ENCODE measurements at places on chromosomes 1 and 21. TPM values are rescaled to one million over a fixed set of nuclear protein-coding genes. Genes with fewer than 3 reads are reported as not detected.

DNA sequence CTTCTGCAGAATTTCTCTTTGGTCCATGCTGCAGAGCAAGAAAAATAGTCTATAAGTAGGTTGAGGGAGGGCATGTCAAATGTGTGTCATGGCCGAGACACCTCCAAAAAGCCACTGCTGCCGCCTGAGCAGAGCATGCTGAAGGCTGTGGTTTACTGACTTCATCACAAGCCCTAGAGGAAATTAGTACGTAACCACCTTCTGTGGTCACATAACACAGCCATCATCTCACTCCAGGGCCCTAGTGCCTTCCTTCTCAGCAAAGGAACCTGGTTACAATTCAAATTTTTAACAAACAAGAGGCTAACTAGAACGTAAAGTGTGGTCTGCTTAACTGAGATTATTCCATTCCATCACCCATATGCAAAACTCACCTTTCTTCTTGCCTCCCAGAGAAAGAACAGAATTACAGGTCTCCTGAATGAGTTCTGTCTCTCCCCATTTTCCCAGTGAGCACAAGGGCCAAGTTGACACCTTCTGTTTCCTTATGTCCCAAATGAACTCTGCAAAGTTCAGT is at the start of gene PTPN22:
TSS of gene PTPN22 (minus strand) at position 116 of the 517 bp plus-strand sequence.
- H3K27me3 ChIP-seq, result no peaks in the 10 kb centered on the region
- no peaks in the 10 kb centered on the region for H3K36me3 ChIP-seq
- DNase-seq, result peak; percentile 50
- peaks cover 6% of the 10 kb centered on the region for H3K4me1 ChIP-seq
- H3K4me3 ChIP-seq, result no peak within 1 kb of the TSS

- no peak for DNase-seq
- no peaks in the 10 kb centered on the region for H3K27me3 ChIP-seq
- H3K4me1 ChIP-seq, result no peaks in the 10 kb centered on the region
These were observed 774 bp upstream of the WDTC1 start for GRCh38 chr1:27233667-27234048.

HCN3 gene
- 1.0 TPM for total RNA-seq

- no peaks in the 10 kb centered on the region for H3K4me1 ChIP-seq
- DNase-seq, result no peak
- H3K4me3 ChIP-seq, result no peak overlapping the region
- H3K36me3 ChIP-seq, result no peaks in the 10 kb centered on the region
These were observed 323.5 kb upstream of the LRRC7 start for GRCh38 chr1:69244211-69244610.

PDZK1IP1 gene
- not detected for total RNA-seq

- no peaks in the 10 kb centered on the region for H3K4me1 ChIP-seq
- peak; percentile 36 for DNase-seq
- no peaks in the 10 kb centered on the region for H3K36me3 ChIP-seq
- H3K4me3 ChIP-seq, result no peak overlapping the region
- no peak overlapping the region for H3K27ac ChIP-seq
- H3K27me3 ChIP-seq, result no peaks in the 10 kb centered on the region
These were observed 463.5 kb downstream of the SMYD3 start for GRCh38 chr1:246043556-246043955.

CSRP1 gene
- 158 TPM for total RNA-seq

GRCh38 chr21:28882345-28882744 is 110.3 kb downstream of the LTN1 start:
- no peak overlapping the region for H3K27ac ChIP-seq
- H3K36me3 ChIP-seq, result no peaks in the 10 kb centered on the region
- H3K4me3 ChIP-seq, result no peak overlapping the region
- no peaks in the 10 kb centered on the region for H3K27me3 ChIP-seq
- H3K4me1 ChIP-seq, result peaks cover 2% of the 10 kb centered on the region
- no peak for DNase-seq

GRCh38 chr1:158583962-158584361 is 4.3 kb upstream of the OR10X1 start:
- no peaks in the 10 kb centered on the region for H3K27me3 ChIP-seq
- no peak overlapping the region for H3K4me3 ChIP-seq

EFHD2 gene
- total RNA-seq, result 14.1 TPM

GRCh38 chr1:183159960-183160359 is 26.1 kb upstream of the LAMC2 start:
- no peak overlapping the region for H3K4me3 ChIP-seq
- DNase-seq, result no peak
- H3K27ac ChIP-seq, result no peak overlapping the region
- H3K27me3 ChIP-seq, result no peaks in the 10 kb centered on the region
- H3K4me1 ChIP-seq, result peaks cover 17% of the 10 kb centered on the region

All from fibroblast of lung (primary cell).